SW480 (cell line): ENCODE measurements at places on chromosomes 12 and 14.
A peak's percentile ranks its signal among the peaks of the same experiment; 100 is the strongest.

DNA sequence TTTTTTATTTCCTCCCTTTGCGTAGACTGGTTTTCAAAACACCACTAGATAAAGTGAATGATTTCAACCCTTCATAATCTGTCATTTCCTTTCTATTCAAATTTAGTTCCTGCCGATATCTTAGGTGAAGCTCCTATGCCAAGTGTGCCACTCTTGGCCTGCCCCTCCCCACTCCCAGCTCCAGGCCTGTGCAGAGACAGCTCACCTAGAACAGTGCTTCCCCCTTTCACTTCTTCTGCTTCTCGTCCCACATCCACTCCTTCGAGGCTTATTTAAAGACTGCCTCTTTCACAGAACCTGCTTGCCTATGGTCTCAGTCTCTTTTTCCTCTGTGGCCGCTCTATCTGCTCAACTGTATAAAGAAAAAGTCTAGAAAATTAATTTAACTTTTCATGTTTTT is 473.8 kb downstream of the RAD51B start:
- no peak for DNase-seq

DNA sequence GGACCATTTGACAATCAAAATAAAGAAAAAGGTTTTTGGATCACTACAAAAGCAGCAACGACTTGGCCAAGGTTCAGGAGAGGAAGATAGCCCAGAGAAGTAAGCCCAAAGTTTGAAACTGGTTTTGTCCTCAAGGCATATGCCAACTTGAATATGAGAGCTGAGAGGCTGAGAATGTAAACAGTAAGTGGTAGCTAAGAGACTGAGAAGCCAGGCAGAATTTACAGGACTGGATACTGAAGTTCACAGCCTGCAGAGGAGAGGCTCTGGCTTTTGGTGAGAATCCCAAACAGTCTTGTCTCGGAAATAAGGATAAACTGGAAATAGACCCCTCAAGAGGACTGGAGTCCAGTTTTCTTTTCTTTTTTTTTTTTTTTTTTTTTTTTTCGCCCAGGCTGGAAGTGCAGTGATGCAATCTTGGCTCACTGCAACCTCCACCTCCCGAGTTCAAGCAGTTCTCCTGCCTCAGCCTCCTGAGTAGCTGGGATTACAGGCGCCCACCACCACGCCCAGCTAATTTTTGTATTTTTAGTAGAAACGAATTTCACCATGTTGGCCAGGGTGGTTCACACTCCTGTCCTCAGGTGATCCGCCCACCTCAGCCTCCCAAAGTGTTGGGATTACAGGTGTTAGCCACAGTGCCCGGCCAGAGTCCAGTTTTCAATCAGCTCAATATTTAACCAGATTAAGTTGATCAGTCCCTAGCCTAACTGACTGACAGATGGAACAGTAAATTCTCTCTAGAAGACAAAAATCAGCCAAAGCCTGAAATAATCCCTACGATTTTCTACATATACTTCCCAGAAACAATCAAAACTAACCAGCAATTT is 82.6 kb upstream of the COCH start:
- no peak for DNase-seq

DNA sequence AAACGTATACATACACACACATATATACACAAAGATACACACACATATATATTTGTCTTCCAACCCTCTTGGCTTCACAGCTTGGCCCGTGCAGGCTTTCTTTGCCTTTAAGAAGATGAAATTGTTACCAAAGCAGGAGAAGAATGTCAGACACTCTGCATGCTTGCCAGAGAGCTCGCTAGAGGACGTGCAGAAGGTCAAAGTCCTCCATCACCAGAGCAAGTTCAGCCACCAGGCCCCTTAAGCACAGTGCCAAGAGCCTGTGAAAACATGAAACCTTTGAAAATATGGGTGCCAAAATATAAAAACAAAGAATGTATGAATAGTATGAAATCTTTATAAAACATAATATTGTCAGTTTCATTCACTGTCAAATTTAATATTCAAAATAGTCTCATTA is 14.9 kb upstream of the MCRS1 start:
- no peak for DNase-seq

DNA sequence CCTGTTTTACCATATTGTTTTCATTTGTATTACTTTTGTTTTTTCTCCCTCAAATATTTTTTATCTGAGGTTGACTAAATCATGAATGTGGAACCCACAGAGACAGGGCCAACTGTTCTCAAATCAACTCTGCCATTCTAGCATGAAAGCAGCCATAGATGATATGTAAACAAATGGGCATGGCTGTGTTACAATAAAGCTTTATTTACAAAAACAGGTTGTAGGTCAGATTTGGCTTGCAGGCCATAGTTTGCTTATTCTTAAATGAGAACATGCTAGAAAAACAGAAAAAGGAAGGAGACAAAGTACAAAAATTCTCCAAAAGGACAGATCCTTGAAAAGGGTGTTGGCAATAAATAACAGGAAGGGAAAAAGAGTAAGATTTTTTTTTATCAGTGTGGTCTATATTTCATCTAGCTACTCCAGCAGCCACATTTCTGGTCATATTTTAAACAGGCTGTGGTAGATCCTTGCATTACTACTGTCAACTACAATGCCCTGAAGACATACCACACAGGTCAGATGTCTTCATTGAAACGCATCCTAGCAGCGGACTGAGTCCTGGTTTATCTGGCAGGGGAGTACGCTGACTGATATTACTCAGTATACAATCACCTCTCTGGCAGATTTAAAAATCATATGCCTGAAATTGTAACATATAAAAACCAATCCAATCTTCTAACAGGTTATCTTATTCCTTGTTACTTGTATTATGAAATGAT is 42.9 kb downstream of the SPPL3 start:
- no peak for DNase-seq

DNA sequence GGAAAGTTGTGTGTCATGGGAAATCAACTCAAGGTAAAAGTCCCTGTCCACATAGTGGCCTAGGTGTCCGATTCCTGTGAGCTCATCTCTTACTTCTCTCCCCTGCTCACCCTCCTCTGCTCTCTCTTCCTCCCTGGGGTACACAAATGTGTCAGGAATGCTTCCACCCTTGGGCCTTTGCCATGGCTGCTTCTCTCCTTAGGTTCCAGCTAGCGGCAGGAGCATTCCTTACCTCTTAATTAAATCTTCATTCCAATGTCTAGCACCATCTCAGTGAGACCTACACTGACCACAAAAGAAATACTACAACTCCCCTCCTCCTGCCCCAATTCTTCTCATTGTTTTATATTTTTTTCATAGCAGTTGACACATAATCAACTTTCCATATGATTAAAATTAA is 298.6 kb downstream of the PDZRN4 start:
- no peak for DNase-seq

DNA sequence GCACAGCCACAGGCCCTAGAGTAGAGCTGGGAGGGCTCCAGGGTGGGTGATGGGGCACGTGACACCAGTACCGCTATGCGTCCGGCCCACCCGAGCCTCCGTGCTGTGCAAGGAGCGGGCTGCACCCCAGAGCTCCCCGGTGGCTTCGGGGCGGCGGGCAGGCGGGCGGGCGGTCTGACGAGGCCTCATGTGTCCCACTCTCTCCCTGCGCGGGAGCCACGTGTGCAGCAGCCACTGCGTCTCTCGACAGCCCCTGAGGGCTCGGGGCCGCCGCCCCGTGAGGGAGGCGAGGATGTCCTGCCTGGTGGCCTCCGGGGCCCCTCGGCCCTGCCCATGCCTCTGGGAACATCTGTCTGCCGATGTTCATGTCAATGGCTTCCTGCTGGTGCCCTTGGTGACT is 51.2 kb upstream of the FBRSL1 start:
- DNase-seq = no peak

- peak; percentile 42 for DNase-seq
Measured at GRCh38 chr12:91926848-91927247, 218.8 kb downstream of the BTG1 start.

GRCh38 chr12:34405286-34406227 is 383.3 kb downstream of the ALG10 start:
- DNase-seq = no peak

- DNase-seq = no peak
Measured at GRCh38 chr12:96249196-96250118, 55.3 kb downstream of the ELK3 start.

- DNase-seq = peak; percentile 38
Measured at GRCh38 chr14:94380225-94381148, 7.9 kb downstream of the SERPINA1 start.

GRCh38 chr12:87274594-87275245 is 754.5 kb downstream of the C12orf50 start:
- peak; percentile 28 for DNase-seq

DNA sequence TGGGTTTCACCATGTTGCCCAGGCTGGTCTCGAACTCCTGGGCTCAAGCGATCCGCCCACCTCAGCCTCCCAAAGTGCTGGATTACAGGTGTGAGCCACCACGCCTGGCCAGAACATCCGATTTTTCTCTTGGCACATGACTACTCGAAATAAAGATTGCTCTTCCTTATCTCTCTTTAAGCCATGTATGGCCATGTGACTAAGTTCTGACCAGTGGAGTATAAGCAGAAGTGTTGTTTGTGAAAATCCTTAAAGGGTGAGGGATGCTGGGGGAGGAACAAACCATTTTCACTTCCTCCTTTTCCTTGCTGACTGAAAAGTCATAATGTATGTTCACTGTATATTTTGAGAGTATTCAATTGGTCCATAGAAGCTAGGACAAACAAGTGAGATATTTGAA is 50.7 kb upstream of the ATF7IP start:
- DNase-seq = no peak

DNA sequence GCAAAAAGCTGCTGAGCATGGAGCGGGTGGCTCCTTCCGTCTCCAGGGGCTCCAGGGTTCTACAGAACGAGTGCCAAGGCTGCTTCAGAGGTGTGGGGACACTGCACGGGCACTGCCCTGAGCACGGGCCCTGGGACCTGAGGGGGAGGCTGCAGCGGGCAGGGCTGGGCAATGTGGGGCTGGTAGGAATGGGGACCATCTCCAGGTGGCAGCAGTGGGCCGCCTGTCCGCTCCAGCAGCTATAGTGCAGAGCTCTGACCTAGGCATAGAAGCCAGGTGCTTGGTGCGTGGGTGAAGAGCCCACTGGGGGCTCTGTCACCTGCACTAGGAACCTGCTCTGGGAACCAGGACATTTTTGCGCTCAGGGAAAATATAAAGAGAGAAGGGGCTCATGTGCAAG is 22.3 kb downstream of the HDAC7 start:
- no peak for DNase-seq

DNA sequence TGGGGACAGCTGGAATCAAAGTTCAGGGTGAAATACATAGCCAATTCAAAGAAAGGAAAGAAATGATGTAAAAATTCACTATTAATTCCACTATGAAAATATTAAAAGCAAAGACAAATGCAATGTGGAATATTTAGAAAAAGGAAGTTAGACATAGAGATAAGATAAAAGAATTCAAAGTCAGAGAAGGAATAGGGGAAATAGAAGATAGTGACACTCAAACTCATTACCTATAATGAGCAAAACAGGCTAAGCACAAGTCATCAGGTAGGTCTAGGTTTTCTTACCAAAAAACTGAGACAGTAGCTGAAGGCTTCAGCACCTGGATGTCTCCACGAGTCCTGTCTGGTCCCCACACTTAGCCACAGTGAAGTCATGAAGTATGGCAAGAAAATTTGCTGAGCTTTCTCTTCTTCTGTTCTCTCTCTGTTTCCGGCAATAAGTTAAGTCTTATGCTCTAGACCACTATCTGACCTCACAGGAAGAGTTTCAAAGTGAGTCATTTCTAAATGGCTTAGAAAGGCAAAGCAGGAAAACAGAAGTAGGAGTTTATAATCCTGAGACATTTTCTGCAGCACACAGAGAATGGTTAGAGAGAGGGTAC is at the start of gene C3AR1:
Gene C3AR1 (minus strand): TSS at position 369 of the 604 bp plus-strand sequence. CDS start 6,174 bp downstream, outside the sequence.
- DNase-seq = peak; percentile 70

DNA sequence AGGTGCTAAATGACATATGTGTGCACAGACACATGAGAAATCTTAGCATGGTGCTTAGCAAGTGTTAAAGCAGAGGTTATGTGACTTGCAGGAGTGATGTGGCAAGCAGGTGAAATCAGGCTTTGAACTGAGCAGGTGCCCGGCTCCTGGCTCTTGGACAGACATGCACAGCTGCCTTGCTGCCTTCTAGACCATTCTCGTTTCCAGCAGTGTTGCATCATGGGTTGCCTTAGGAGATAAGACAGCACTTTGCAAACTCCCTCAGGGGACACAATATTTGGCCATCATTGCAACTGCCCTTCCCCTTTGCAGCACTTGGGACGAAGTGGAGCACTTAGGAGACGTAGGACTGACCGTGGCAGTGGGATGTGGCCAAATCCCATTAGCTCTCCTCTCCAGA is 17.2 kb upstream of the GSC start:
- no peak for DNase-seq

GRCh38 chr12:47218191-47218654 is 138.5 kb upstream of the AMIGO2 start:
- no peak for DNase-seq

- DNase-seq = no peak
Measured at GRCh38 chr12:60752589-60752988, 1156.8 kb downstream of the SLC16A7 start.

DNA sequence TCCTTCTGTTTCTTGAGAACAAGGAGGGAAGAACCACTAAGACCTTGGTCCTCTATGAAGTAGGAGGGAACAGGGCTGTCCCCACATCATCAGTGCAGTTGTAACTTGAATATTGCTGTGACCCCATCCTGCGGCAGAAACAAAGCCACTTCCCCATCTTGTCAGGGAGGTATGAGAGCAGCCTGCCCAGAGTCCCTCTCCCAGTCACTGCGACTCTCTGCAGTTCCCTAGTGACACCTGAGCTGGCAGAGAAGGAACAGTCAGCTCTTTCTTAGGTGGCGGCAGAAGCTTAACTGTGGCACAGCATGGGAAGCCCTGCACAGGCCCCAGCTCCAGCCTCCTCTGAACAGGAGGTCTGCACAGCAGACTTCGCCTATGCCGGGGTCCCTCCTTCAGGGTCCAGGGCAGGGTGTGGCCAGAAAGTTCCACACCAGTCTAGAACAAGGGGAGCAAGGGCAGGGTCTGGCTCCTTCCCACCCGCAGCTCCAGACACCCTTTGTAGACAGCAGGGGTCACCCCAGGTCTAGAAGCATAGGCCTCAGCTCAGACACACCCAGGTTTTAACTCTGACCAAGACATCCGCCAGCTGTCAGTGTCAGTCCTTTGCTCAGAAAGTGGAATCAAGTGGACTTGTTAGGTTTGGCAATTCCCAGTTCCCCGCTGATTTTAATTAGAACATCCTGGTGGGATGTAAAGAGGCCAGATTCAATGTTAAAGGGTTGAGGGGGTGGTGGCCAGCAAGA is 36.8 kb downstream of the DEGS2 start:
- DNase-seq = no peak

GRCh38 chr14:57389646-57390036 is 745 bp upstream of the NAA30 start:
- DNase-seq = peak; percentile 62

- no peak for DNase-seq
Measured at GRCh38 chr14:83548061-83548839, 1981.7 kb upstream of the FLRT2 start.
